ENCODE measurements at places on chromosomes 7 and 10. TPM values are rescaled to one million over a fixed set of nuclear protein-coding genes. Genes with fewer than 3 reads are reported as not detected.

GRCh38 chr7:44965441-44965903, 13.3 kb downstream of the MYO1G start:
- DNase-seq = no peak

DNA sequence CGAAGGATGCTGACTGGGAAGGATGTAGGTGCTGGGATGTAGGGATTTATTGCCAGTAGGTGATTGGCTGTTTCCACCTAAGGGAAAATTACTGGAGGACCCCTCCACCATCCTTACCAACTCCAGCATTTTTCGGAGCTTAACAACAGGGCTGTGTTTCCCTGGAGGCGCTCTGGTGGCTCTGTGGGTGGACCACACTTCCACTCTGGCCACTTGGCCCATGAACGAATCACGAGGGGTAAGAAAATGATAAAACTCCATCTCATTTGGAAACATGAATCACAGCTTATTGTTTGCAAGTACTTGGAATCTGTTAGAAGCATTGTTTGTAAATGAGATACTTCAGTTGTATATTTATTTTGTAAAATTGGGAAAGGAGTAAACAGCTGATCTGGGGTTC, 3.0 kb downstream of the DOCK1 start:
- no peak for DNase-seq

GRCh38 chr10:125283191-125283835, 123.0 kb upstream of the CTBP2 start:
- DNase-seq = no peak

GRCh38 chr7:24346716-24347115, 62.7 kb downstream of the NPY start:
- DNase-seq = no peak

DNA sequence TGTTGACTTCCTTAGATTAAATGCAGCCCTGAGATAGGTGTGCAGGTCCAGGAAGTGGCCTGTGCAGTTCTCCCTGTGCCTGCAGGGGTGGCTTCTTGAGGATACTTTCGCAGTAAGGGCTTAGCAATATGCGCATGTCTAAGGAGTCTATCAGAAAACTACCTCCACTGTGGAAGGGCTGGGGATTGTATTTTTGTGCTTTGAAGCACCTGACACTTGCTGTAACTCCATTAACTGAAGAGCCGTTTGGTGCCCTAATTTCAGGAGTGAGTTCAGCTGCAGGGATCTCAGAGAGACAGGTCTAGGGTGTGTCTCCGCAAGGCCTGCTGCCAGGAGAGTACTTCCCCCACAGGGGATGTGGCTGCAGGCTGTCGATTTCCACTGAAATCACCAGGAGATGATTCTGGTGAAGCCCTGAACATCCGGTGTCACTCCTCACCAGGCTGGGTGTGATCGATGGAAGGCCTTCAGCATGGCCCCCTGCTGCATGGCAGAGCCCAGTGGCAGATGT, 35.5 kb downstream of the IKZF1 start:
- no peak for DNase-seq

- peak; percentile 83 for DNase-seq
Measured at GRCh38 chr10:69092959-69093850, 5.3 kb downstream of the SRGN start.

- DNase-seq = no peak
Measured at GRCh38 chr7:50660040-50660829, 95.0 kb upstream of the DDC start.

ABCB1 gene
- 3.9 TPM for total RNA-seq

All from body of pancreas (tissue), 4 donors.